Muscle of leg (tissue), 16 donors: ENCODE measurements at places on chromosomes 4 and X.

- H3K27me3 ChIP-seq, result no peaks in the 10 kb centered on the region
- H3K27ac ChIP-seq, result no peak overlapping the region
- DNase-seq, result no peak
- peaks cover 7% of the 10 kb centered on the region for H3K4me1 ChIP-seq
Measured at GRCh38 chr4:24033626-24034025, 143.8 kb upstream of the PPARGC1A start.

- peaks cover 3% of the 10 kb centered on the region for H3K4me1 ChIP-seq
- no peak overlapping the region for H3K27ac ChIP-seq
- H3K4me3 ChIP-seq, result no peak overlapping the region
- H3K27me3 ChIP-seq, result no peaks in the 10 kb centered on the region
- H3K36me3 ChIP-seq, result no peaks in the 10 kb centered on the region
Measured at GRCh38 chr4:182647646-182648300, 269.4 kb downstream of the DCTD start.

- no peak for DNase-seq
- no peaks in the 10 kb centered on the region for H3K27me3 ChIP-seq
- no peaks in the 10 kb centered on the region for H3K36me3 ChIP-seq
- H3K4me3 ChIP-seq, result no peak overlapping the region
Measured at GRCh38 chr4:145719752-145720624, 40.0 kb downstream of the C4orf51 start.

- H3K27me3 ChIP-seq, result peaks cover 49% of the 10 kb centered on the region
- H3K27ac ChIP-seq, result peak overlapping the region; percentile 7
- H3K4me1 ChIP-seq, result peaks cover 33% of the 10 kb centered on the region
- DNase-seq, result no peak
- no peaks in the 10 kb centered on the region for H3K36me3 ChIP-seq
- H3K4me3 ChIP-seq, result no peak overlapping the region
Measured at GRCh38 chrX:69028761-69029120, 136.5 kb downstream of the PJA1 start.

GRCh38 chr4:53602390-53602789 lies 11.1 kb upstream of the LNX1 start:
- H3K4me1 ChIP-seq, result peaks cover 19% of the 10 kb centered on the region
- H3K4me3 ChIP-seq, result no peak overlapping the region
- H3K27me3 ChIP-seq, result no peaks in the 10 kb centered on the region
- no peak overlapping the region for H3K27ac ChIP-seq

DNA sequence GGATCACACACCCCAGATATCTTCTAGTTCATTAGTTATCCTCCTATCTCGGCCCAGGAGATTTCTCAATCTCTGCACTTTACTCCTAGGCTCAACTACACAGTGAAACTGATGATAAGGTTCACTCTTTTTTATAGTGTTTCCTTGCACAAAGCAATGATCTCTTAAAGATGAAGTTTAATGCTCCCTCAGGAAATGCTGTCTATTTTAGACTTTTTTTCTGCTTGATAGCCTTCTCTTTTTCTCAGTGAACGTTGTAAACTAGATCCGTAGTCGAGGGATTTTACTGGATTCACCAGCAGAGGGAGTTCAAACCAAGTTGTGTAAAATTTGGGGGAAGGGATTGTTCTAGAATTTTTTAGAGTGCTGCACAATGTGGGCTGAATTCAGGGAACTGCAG lies 269.6 kb downstream of the GBA3 start:
- H3K27me3 ChIP-seq, result no peaks in the 10 kb centered on the region
- no peaks in the 10 kb centered on the region for H3K4me1 ChIP-seq
- no peaks in the 10 kb centered on the region for H3K36me3 ChIP-seq
- peak; percentile 23 for DNase-seq
- H3K27ac ChIP-seq, result no peak overlapping the region

DNA sequence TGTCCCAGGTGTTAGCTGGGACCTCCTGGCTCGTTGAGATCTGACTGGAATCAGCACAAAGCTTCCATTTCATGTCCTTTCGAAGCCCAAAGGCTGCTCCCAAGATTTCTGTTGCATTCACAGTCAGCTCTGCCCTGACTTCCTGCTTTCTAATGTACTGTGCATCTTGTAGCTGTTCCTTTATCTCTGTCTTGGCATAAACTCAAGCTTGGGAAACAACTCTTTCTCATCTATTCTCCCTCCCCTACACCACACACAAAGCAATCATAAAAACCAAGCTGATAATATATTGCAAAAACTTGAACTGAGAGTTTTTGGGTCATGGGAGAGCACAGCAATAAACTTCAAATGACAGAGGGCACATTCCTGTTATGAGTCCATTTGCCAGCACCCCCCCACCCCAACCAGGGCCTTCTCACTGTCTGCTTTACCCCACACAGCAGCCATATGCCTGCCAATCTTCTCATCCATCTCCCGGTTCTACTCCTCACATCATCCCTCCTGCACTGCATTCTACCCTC lies 76.3 kb downstream of the SYNPO2 start:
- peaks cover 15% of the 10 kb centered on the region for H3K4me1 ChIP-seq
- no peak overlapping the region for H3K4me3 ChIP-seq
- H3K27ac ChIP-seq, result no peak overlapping the region
- DNase-seq, result peak; percentile 58
- H3K36me3 ChIP-seq, result no peaks in the 10 kb centered on the region
- H3K27me3 ChIP-seq, result no peaks in the 10 kb centered on the region

- H3K36me3 ChIP-seq, result no peaks in the 10 kb centered on the region
- no peak overlapping the region for H3K4me3 ChIP-seq
- H3K4me1 ChIP-seq, result no peaks in the 10 kb centered on the region
- DNase-seq, result no peak
Measured at GRCh38 chr4:42716996-42717395, 60.1 kb upstream of the ATP8A1 start.

DNA sequence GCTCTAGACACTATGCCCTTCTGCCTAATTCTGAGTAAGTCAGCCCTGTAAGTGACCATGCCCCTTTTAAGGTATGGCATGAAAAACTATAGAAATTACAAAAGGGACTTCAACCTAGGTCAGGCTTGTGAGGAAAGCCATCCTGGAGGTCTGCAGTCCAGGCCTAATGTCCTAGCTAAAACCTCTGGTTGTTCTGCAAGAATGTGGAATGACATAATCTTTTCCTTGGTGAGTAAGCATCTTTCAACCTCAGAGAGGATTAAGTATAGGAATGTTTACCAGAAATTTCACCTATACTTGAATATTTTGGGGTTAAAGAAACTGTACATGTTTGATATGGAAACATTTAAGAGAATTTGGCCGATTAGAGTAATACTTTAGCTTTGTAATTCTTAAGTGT lies 23.8 kb upstream of the HPSE start:
- no peak overlapping the region for H3K4me3 ChIP-seq
- no peaks in the 10 kb centered on the region for H3K27me3 ChIP-seq
- no peak for DNase-seq
- no peaks in the 10 kb centered on the region for H3K36me3 ChIP-seq

- no peak for DNase-seq
- peaks cover 3% of the 10 kb centered on the region for H3K27me3 ChIP-seq
Measured at GRCh38 chrX:106249706-106250379, 81.7 kb downstream of the PWWP3B start.

DNA sequence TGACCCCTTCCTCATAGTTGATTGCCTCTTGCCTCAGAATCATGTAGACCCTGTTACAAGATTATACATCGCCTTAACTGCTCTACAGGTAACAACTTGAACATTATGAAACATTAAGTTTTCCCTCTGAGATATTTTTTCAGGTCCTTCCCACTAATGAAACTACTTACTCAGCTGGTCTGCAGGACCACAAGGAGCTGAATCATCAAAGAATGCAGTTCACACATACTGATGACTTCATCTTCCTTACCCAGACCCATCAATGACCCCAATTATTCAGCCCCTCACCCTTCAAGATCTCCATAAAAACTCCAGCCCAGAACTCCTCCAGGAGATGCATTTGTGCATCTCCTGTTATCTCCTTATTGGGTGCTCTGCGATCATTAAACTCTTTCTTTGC lies 720.9 kb downstream of the RAPGEF2 start:
- H3K36me3 ChIP-seq, result no peaks in the 10 kb centered on the region
- H3K4me1 ChIP-seq, result no peaks in the 10 kb centered on the region
- H3K4me3 ChIP-seq, result no peak overlapping the region

- no peak for DNase-seq
- no peaks in the 10 kb centered on the region for H3K4me1 ChIP-seq
- H3K27me3 ChIP-seq, result peaks cover 2% of the 10 kb centered on the region
- no peaks in the 10 kb centered on the region for H3K36me3 ChIP-seq
Measured at GRCh38 chrX:84248226-84248625, 60.2 kb upstream of the RPS6KA6 start.

GRCh38 chr4:140935254-140935653 lies 179.1 kb upstream of the TBC1D9 start:
- no peak overlapping the region for H3K4me3 ChIP-seq
- H3K36me3 ChIP-seq, result peaks cover 4% of the 10 kb centered on the region
- H3K27ac ChIP-seq, result peak overlapping the region; percentile 21
- peak; percentile 75 for DNase-seq

DNA sequence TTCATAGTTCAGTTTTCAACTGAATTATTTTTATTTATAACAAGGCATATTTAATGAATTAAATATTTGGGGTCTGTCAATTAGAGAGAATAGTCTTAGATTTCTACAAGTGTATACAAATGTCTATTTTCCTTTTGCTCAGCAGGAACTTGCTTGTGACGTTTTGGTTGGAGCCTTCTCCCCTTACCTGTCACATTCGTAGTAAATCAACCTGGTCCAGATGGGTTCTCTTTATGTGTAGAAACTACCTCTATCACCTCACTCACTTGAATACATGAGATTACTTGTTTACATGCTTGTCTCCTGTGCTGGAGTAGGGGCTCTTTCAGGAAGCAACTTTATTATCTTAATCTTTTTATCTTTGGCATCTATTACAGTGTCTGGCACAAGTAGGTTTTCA lies 938.3 kb upstream of the IGFBP7 start:
- H3K4me3 ChIP-seq, result no peak overlapping the region
- H3K4me1 ChIP-seq, result no peaks in the 10 kb centered on the region
- H3K27ac ChIP-seq, result no peak overlapping the region
- no peaks in the 10 kb centered on the region for H3K36me3 ChIP-seq
- H3K27me3 ChIP-seq, result no peaks in the 10 kb centered on the region

GRCh38 chr4:11072999-11073398 lies 355.7 kb downstream of the HS3ST1 start:
- no peaks in the 10 kb centered on the region for H3K27me3 ChIP-seq
- H3K36me3 ChIP-seq, result no peaks in the 10 kb centered on the region
- no peak overlapping the region for H3K27ac ChIP-seq

GRCh38 chr4:136650541-136651277 lies 881.6 kb downstream of the PCDH18 start:
- H3K4me3 ChIP-seq, result no peak overlapping the region
- no peak for DNase-seq
- no peaks in the 10 kb centered on the region for H3K36me3 ChIP-seq
- no peaks in the 10 kb centered on the region for H3K4me1 ChIP-seq
- no peaks in the 10 kb centered on the region for H3K27me3 ChIP-seq

- H3K27ac ChIP-seq, result no peak overlapping the region
- DNase-seq, result no peak
- no peaks in the 10 kb centered on the region for H3K27me3 ChIP-seq
- H3K4me1 ChIP-seq, result no peaks in the 10 kb centered on the region
Measured at GRCh38 chr4:93646233-93646930, 182.2 kb upstream of the ATOH1 start.

DNA sequence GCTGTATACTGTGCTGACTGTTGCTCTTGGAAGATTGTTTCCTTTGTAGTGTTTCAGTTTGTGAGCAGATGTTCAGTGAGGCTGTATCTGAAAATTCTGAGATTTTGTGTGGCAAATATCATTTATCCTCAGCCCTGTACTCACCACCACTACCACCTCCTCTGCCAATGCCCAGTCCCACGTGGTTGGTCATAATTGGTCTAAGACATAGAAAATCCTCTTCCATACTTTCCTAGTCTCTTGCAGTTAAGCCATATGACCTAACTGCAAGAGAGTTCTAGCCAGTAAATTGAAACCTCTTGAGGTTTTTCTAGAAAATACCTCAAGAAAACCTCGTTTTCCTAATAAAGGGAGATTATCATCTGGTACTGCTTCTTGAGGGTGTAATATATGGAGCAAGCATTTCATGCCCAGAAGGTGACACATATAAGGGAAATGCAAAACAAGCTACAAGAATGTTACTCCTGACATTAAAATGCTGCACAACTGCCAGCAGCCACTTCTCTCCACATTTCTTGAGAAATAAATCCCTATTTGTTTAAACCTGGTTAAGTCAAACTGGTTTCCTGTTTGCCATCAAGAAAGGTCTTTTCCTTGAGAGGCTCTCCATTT lies 32.8 kb downstream of the ABCE1 start:
- no peaks in the 10 kb centered on the region for H3K4me1 ChIP-seq
- no peaks in the 10 kb centered on the region for H3K27me3 ChIP-seq
- H3K4me3 ChIP-seq, result no peak overlapping the region
- H3K36me3 ChIP-seq, result peaks cover 13% of the 10 kb centered on the region
- no peak overlapping the region for H3K27ac ChIP-seq

GRCh38 chrX:120137439-120137838 lies 21.0 kb upstream of the RHOXF2 start:
- no peaks in the 10 kb centered on the region for H3K4me1 ChIP-seq
- no peak overlapping the region for H3K27ac ChIP-seq
- H3K36me3 ChIP-seq, result no peaks in the 10 kb centered on the region
- no peak for DNase-seq
- no peaks in the 10 kb centered on the region for H3K27me3 ChIP-seq

GRCh38 chr4:8140915-8141314 lies 17.7 kb downstream of the ABLIM2 start:
- no peak for DNase-seq
- no peaks in the 10 kb centered on the region for H3K36me3 ChIP-seq
- no peak overlapping the region for H3K4me3 ChIP-seq

- H3K27ac ChIP-seq, result no peak overlapping the region
- no peaks in the 10 kb centered on the region for H3K4me1 ChIP-seq
- H3K36me3 ChIP-seq, result no peaks in the 10 kb centered on the region
- H3K4me3 ChIP-seq, result no peak overlapping the region
- H3K27me3 ChIP-seq, result no peaks in the 10 kb centered on the region
Measured at GRCh38 chr4:58761563-58761962, 1651.4 kb upstream of the IGFBP7 start.
